ENCODE measurements at places on chromosomes 7 and 10.
A peak's percentile ranks its signal among the peaks of the same experiment; 100 is the strongest.

- no peak for DNase-seq
Measured at GRCh38 chr10:131943021-131943814, 38.5 kb downstream of the BNIP3 start.

DNA sequence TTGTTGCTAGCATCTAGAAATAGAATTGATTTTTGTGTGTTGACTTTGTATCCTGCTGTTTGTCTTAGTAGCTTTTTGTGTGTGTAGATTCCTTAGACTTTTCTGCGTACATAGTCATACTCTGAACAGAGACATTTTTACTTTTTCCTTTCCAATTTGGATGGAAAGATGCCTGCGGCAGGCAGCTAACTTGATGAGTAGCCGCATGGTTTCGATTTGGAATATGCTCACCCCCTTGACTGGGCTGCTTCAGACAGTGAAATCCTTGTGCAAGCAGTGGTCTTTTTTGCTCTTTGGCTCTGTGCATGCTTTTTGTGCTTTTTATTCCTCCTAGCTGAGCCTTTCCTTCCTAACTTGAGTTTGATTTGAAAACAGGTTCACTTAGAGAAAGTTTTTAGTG is 71.8 kb downstream of the HHEX start:
- DNase-seq: peak; percentile 4

DNA sequence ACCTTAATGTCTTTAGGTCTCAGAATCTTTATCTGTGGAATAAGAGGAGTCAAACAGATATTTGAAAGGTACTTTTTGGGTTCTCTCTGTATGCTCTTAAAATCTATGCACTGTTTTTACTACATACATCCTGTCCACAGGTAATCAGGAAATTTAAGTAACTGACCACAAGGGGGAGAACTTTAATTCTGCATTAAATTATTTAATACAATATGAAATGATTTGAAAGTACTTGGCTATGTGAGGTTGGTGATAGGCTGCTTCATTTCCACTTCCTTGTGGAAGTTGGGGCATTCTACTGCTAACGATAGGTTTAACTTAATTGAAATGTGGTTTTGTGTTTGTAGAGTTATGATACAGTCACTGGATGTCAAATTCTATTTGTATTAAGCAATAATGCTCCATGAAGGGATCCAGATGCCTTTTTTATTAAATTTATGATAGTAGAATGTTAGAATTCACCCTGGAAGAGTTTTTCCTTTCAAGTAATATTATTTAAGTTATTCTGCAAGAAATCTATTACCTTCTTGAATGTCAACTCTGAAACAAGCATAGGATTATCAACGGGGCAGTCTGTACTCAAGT is 6.0 kb downstream of the TEX47 start:
- DNase-seq: peak; percentile 12

GRCh38 chr10:110151467-110151866 is 55.9 kb upstream of the MXI1 start:
- no peak for DNase-seq

GRCh38 chr10:30999070-30999712 is 32.5 kb downstream of the ZNF438 start:
- DNase-seq: peak; percentile 45

GRCh38 chr10:66811211-66811610 is 114.6 kb upstream of the LRRTM3 start:
- peak; percentile 58 for DNase-seq

DNA sequence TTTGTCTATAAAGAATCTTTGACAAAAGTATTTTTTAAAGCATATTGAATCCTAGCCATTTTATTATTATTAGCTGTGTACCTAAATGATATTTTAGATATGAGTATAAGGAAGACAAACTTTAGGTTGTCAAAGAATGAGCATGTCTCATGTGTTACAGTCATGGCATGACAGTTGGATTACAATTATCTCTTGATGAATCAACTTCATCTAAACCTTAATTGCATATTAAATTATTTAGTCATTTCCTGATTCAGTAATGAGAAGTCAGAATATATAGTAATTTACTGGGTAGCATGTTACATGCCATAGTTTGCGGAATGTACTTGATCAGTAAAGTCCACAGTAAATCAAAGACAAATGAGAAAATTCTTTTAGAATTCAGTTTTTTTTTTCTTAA is 59.2 kb downstream of the MAPK8 start:
- DNase-seq: peak; percentile 27

- DNase-seq: no peak
Measured at GRCh38 chr10:76393875-76394706, 962.7 kb downstream of the LRMDA start.

DNA sequence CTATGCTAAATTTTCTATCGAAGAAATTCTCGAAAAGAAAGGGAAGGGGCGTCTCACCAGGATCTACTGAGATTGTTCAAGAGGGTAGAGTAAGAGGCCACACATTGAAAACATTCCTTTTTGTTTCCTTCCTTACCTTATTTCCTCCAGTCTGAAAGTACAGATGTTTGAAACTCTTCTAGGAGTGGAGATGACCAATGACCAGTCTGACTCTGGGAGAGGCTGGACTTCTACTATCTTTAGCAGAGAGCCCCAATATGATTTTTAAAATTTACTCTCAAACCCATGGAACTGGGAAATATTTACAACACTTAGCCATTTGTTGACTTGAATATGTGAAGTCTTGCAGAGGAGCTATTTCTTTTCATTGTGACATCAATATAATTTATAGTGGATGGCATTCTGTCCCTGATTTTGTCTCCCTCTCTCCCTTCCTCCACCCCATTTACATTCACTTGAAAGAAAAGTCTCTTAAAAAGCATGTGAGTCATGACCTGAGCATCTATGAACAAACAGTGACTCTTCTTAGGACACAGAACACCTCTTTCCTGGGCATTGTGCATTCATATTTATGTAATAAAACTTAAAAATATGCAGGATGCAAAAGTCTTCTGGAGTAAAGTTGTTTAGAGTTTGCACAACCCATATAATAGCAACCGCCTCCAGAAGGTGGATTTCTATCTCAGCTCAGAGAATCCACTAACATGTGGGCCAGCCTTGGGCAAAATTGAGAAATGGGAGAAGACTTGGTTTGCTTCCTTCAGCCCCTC is 31.2 kb upstream of the BMPER start:
- peak; percentile 86 for DNase-seq

DNA sequence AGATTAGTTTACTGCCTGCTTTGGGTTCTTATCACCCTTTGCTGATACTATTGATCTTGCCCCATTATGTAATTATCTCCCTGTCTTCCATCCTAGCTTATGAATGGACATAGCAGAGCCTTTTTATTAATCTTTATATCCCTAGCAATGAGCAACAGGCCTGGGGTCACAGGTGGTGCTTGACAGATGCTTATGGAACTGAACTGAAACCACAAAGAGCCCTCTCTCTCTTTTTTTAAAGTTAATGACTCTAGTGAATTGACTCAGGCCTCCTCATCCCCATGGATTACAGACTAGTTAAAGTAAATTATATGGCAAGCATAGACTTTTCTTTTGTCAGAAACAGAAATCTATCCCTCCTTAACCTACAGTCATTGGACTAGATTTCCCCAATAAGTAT is 265.2 kb downstream of the PHTF2 start:
- no peak for DNase-seq

- no peak for DNase-seq
Measured at GRCh38 chr10:91000470-91000869, 79.6 kb upstream of the ANKRD1 start.

- DNase-seq: no peak
Measured at GRCh38 chr7:126780993-126781392, 471.7 kb downstream of the GRM8 start.

DNA sequence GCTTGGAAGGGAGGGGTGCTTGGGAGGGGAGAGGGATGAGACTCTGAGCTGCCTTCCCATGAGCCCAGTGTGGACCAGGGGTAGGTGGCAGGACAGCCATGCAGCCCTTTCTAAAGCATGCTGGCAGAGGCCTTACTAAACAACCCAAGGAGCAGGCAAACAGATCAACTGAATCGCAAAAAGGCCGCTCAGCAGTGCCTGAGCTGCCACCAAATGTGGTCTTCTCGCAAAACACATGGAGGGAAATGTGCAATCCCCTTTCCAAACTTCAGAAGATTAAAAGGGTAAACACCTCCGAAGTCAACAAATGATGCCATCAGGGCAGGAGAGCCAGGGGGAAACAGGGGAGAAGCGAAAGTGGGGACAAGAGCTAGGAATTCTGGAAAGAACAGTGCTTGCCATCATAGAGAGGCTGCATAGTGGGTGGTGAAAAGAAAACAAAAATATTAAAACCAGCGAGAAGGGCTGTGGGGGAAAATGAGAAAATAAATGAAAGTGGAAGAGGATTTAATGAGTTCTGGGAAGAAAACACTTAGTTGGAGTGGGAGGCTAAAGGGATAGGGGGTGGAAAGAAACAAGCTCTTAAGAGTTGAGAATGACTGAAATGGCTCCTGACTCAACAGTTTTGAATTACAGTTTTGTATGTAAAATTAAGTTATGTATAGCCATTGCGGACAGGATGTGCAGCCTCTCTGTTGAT is 62.2 kb upstream of the ZNF32 start:
- DNase-seq: no peak

DNA sequence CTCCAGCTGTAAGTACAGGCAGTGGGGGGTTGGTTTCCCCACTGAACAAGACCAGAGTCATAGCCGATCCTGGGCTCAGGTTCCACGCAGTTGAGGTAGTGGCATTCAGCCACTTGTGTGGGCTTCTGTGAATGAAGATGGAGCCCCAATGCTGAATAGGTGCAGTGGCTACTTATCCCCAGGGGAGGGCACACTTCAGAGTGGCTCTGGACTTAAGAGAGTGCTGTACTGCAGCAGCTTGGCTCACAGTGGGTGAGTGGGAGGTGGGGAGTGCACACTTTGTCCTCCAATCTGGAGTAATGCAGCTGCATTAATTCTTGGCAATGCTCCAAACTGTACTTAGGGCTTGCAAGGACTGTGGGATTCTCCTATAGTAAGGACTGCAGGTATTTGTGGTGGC is 81.9 kb downstream of the BUB3 start:
- DNase-seq: no peak

DNA sequence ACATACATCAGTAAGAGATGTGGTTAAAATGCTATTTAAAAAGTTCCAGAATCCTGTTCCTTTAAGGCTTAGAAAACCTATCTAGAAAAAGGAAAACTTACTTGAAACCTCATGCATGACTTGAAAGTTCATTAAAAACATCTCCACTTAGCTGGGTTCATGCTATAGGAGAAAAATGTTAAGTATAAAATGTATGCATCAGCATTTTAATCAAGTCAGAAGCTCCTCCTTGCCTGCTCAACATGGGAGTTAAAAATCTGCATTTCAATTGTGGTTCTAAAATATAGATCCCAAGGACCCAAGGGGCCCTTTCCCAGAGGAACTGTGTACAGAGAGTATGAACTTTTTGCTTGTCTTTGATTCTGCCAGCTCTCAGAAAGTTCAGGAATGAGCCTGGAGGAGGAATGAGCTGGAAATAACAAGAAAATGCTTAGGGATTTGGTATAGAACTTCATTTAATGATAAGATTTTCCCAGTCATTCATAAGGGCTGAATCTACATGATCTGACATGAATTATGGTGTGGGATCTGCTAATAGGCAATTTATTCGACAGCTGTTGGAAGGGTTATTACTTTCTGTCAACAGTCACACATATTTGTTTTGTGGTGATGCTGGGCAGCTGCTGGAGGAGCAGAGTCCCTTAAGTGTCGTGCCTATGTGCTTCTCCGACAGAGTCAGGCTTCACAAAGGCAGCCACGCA is 85.6 kb upstream of the MTPN start:
- DNase-seq: no peak

GRCh38 chr10:46292573-46293023 is 5.8 kb downstream of the ANTXRL start:
- DNase-seq: no peak

DNA sequence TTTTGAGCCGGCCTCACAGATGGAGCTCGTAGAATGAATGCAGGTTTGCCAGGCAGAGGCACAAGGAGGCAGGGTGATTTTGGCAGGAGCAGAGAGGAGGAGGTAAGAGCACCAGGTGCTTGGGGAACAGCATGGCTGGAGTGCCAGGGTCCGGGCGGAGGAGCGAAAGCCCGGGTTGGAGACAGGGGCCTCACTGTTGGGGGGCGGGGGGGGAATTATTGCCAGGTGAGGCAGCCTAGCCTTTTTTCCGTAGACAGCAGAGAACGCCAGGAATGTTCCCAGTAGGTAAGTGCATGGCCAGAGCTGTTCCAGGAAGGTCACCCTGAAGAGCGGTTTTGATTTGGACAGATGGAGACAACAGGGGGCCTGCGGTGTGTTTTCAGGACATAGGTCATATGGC is 9.5 kb downstream of the SRRM3 start:
- no peak for DNase-seq

DNA sequence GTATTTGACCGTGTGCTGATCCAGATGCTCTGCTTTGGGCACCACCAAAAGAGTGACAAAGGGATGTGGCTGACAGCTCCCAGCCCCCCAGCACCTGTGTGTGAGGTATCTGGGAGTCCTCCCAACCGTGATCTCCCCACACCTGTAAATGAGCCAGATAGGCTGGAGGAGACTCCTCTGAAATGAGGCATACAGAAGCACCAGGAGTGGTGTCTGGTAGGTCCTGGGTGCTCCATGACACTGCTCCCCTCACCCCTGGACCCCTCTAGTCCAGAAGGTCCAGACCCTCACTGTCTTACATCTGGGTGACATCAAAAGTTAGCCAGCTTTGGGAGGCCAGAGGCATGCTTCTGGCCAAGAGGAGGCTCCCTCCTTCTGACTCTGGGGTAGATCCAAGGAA is 20.0 kb upstream of the DRGX start:
- DNase-seq: no peak

DNA sequence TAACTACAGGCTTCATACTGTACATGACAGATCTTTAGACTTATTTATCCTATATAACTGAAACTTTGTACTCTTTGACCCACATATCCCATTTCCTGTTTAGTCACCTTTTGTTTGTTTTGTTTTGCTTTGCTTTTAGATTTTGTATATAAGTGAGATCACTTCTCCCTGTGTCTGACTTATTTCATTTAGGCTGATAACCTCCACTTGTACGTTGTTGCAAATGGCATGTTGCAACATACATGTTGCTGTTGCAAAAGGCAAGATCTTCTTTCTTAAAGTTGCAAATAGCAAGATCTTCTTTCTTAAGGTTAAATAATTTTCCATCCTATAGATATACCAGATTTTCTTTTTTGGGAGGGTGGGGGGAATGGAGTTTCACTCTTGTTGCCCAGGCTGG is 341.5 kb downstream of the OTUD1 start:
- DNase-seq: no peak

DNA sequence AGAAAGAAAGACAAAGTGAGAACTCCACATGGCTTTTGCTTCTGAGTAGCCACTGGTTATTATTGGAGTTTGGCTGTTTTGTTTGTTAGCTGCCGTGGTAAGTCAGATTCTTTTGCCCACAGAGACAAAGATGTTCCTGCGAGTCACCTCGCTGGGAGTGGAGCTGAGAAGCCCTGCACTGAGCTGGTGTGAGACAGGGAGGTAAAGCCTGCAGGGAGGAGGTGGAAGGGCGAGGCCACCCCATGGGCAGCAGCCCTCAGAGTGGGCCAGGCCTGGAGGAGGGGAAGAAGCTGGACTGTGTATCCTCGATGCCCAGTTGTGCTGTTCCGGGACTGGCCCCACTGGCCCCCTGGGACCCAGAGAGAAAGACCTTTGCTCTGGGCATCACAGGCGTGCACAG is 14.3 kb upstream of the NOM1 start:
- no peak for DNase-seq

GRCh38 chr10:101367569-101368453 is 13.8 kb downstream of the BTRC start:
- DNase-seq: peak; percentile 75

- DNase-seq: no peak
Measured at GRCh38 chr7:155625557-155625956, 18.9 kb upstream of the RBM33 start.

- peak; percentile 19 for DNase-seq
Measured at GRCh38 chr7:5282543-5283316, at the start of gene SLC29A4. SLC29A4 (plus strand) TSS chr7:5282943; CDS start chr7:5287817, 4,874 bp downstream.

GRCh38 chr7:38550836-38551235 is 80.3 kb downstream of the AMPH start:
- no peak for DNase-seq
